Activated naive CD4-positive, alpha-beta T cell (primary cell): ENCODE measurements at places on chromosomes 12 and 14.

- no peak for DNase-seq
These were observed 17.5 kb downstream of the YY1 start for GRCh38 chr14:100256339-100256895.

- no peak for DNase-seq
These were observed 4.2 kb downstream of the CSRP2 start for GRCh38 chr12:76874491-76875190.

DNA sequence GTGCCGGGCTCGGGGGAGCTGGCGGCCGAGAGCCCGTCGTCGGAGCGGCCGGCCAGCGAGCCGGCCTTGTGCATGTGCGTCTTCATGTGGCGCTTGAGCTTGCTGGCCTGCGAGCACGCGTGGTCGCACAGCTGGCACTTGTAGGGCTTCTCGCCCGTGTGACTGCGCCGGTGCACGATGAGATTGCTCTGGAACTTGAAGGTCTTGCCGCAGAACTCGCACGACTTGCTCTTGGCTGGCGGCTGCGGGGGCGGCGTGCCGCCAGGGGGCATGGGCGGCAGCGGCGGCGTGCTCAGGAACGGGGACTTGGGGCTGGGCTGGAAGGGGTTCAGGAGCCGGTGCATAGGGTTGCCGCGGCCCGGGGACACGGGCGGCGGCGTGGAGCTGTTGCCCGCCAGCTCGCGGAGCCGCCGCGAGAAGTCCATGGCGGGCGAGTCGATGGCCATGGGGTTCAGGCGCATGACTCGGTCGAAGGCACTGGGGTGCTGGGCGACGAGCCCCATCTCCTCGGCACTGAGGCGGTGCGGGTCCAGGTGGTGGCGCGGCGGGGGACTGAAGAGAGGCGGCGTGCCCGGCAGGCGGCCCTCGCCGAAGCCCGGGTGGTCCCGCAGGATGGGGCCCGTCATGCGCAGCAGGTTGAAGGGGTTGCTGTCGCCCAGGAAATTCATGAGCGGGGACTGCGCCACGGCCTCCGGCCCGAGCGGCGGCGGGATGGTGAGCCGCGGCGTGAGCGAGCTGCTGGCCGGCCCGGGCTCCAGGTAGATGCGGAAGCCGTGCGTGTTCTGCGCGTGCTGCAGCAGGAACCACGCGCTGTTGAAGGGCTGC is 96.5 kb downstream of the BCL11B start:
- no peak for DNase-seq

DNA sequence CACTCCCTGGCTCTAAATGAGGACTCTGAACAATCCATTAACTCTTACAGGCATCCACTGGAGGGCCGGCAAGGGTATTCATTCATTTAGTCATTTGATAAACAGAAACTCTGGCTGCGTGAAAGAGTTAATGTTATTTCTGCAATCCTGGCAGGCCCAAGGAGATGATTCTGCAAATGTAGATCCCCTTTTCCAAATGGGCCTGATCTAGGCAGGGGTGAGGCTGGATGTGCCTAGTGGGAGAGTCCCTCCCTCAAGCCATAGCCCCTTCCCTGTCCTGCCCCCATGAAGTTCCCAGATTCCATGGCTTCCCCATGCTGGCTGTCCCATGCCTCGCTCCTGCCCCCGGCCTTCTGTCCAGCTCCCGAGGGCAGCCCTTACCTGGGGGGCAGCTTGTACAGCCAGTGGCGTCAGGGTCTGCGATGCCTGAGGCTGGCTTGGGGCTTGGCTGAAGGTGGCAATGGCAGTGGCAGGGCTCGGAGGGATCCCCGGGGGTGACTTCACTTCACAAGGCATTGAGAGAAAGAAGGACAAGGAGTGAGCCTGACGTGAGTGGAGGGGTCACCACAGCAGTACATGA is 18.4 kb downstream of the POU6F1 start:
- DNase-seq: no peak

GRCh38 chr12:79001404-79001803 is 136.8 kb downstream of the SYT1 start:
- no peak for DNase-seq

DNA sequence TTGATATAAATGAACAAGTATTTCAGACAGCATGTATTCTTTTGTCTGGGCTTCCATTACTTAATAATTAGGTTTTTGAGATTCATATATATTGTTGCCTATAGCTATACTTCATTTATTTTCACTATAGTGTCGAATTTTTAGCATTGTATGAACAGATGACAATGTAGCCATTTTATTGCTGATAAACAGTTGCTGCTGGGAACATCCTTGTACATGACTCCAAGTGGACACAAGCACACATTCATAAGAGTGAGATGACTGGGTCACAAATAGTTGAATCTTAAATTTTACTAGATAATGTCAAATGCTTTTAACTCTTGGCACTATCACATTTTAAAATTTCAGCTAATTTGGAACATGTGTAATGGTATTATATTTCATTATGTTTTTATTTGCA is 19.3 kb upstream of the PHC1 start:
- DNase-seq: no peak

GRCh38 chr12:104971306-104971705 is 13.2 kb upstream of the SLC41A2 start:
- DNase-seq: no peak

DNA sequence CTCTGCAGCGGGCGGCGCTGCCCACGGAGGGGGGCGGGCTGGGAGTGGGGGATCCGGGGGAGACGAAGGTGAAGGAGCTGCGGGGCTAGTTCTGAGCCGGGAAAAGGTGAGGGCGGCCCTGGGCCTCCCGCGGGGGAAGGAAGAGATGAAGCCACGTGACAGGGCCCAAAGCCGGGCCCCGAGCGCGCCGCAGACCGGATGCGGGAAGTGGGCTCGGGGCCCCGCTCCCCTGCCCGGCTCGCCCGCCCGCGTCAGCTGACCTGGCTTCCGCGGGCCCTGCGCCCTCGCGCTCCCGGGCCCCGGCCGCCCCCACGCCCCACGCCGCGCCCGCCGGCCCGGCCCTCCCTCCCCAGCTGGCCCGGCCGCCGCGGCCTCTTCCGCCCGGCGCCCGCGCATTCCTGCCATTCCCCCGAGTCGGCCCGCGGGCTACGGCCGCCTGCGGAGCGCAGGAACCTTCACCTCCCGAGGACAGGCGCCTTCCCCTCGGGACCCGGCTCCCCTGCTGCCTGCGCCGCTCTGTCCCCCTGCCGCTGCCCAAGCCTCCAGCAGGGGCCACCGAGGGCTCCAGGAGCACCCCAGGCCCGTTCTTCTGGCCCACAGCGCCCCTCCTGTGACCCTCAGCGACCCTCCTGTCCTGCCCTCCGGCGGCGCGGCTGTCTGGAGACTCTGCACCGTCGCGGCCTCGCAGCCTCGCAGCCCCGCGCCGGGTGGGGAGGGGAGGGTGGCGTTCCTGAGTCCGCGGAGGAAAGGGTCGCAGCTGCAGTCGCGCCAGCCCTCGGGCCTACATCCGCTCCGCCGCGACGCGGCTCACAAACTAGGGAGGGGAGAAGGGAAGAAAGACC is 20.4 kb downstream of the NINJ2 start:
- DNase-seq: peak; percentile 51

- no peak for DNase-seq
These were observed 110.7 kb downstream of the ZNF664 start for GRCh38 chr12:124083708-124084107.

DNA sequence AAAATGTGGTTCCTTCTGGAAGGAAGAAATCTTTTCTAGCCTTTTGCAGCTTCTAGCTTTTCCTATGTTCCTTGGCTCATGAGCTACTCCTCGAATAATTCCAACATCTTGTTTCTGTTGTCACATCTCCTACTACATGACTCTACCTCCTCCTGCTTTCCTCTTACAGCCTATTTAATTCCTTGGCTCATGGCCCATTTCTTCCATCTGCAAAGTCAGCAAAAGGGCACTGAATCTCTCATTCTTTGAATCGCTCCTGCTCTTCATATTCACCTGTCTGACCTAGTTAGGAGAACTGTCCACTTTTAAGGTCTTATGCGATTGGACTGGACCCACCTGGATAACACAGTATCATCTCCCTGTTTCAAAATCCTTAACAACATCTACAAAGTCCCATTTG is 15.8 kb downstream of the PRKD1 start:
- no peak for DNase-seq

DNA sequence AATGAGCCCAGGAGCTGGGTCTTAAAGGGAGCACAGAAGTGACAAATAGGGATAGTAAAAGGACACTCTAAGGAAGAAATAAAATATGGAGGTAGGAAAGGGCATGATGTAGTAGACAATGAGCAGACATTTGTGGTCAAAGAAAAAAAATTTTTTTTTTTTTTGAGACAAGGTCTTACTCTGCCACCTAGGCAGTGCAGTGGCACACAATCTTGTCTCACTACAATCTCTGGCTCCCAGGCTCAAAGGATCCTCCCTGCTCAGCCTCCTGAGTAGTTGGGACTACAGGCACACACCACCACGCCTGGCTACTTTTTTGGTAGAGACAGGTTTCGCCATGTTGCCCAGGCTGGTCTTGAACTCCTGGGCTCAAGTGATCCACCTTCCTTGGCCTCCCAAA is 8.5 kb downstream of the FKBP3 start:
- DNase-seq: no peak

DNA sequence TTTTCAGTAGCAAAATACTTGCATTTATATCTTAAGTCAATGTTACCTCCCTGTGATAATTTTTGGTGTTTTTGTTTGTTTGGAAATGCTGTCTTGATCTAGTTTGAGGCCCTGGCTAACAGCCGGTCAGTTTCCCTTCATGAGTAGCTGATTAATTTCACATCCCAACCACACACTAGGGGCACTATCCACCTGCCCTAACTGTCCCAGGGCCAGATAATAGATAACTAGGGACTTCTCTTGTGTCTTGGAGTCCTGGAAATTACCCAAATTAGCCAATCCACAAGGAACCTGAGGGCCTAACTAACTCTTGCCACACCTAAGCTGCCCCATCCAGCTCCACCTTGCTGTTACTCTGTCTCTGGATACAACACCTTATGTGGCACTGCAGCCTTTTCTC is 399.9 kb downstream of the FOXG1 start:
- DNase-seq: no peak

DNA sequence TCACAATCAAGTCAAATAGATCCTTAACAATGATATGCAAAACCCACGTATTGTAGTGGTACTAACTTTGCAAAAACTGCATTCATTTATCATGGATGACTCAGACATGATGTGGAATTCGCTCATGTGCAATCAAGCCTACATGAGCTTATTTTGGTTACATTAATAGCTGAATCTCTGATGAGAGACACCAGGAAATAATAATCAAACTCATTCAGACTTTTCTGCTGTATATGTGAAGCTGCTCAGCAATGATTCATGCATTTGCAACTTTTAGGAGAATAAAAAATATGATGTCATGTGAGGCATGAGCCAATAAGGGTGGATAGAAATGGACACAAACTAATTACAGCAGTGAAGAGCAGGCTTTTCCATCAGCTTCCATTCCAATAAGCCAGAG is 1075.8 kb upstream of the TMEM132C start:
- no peak for DNase-seq

- DNase-seq: no peak
These were observed 29.9 kb downstream of the HSPB8 start for GRCh38 chr12:119208626-119209061.

GRCh38 chr12:5155866-5156265 is 112.2 kb downstream of the KCNA5 start:
- no peak for DNase-seq

DNA sequence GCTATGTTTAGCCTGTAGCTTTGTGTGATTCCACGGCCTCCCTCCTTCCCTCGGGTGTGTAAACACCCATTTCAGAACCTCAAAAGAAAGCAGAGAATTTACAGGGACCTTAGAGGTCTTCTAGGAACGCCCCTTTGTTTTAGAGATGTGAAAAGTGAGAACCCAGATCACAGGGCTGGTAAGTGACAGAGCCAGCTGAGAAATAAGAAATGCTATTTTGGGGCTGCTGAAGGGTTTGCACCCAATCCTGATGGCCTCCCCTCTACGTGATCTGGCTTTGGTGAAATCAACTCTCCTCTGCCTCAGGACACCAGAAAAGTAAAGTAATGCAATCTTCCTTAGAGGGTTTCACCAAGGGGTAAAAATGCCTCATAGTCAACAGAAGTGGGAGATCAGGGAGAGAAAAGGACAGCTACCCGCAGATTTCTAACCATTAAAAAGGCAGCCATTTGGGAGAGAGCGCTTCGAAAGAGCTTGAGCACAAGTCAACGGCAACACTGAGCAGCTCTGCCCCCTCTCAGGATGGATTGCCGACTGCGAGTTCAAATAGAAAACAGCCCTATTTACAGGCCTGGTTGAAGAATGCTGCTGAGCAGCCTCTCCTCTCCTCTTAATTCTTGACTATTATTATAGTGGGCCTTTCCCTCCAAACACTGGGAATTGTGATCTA is 78.5 kb upstream of the RASSF3 start:
- DNase-seq: no peak

DNA sequence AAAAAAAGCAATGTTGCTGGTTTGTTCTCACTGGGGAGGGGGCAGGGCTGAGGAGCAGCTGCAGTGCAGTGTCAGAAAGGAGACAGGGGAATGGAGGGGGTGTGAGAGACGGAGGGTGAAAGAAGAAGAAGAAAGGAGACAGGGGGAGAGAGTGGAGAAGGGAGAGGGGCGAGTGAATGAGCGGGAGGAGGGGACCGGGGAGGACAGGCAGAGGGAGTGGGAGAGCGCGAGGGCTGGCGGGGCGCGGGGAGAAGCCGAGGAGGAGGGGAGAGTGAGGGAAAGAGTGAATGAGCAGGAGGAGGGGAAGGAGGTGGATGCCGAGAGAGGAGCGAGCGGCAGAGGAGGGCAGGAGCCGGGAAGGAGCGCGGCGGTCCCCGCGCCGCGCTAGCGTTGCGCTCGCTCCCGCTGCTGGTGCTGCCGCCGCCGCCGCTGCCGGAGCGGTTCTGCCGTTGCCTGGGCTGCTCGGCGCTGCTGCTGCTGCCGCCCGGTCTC is at the start of gene NOVA1:
Gene NOVA1, minus strand, starts transcription at position 445 of the 492 bp plus-strand sequence. CDS start 597 bp downstream, outside the sequence.
- DNase-seq: no peak

DNA sequence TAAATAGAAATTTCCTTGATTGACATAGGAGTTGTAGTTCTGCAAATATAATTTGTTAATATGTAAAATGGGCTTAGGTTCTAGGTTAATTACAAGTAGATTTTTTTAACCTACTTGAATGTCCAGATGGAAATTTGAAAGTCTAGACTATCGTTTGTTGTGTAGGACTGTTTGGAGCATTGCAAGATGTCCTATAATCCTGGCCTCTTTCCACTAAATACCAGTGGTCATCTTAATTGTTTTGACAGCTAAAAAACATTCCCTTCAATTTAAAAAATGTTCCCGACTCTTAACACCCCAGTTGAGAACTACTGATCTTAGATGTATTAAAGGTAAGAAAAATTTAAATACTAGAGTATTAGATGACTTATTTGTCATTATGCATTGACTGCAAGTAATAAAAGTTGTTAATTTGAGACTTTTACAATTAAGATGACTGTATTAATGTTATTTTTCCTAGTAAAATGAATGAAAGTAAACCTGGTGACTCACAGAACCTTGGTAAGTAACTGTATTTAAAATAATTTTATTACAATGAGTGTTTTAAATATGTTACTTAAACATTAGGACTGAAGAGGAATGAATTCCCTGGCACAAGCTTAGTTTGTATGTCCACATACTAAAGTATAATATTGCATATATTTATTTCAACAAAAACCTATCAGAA is 21.8 kb downstream of the G2E3 start:
- no peak for DNase-seq
